ENCODE measurements at places on chromosomes 3 and 15. TPM values are rescaled to one million over a fixed set of nuclear protein-coding genes. Genes with fewer than 3 reads are reported as not detected.

The PLIN1 gene
- polyA plus RNA-seq: not detected

The GUCA1C gene
- not detected for polyA plus RNA-seq

DNA sequence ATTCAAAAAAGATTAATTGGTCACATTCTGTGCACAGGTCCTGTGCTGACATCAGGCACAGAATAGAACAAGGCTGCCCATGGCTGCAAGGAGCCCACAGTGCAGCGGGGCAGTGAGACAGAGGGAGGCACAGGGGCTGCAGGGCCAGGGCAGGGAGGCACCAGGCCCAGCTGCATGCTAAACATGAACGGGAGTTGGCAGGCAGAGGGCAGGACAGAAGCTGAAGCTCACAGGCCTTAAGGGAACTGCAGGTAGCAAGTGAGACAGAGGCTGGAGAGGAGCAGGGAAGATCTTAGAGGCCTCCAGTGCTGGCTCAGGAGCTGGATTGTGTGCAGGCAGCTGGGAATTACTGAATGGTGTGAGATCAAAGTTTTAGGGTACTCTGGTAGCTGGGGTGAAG, 26.2 kb downstream of the IDH3A start:
- H3K4me3 ChIP-seq: no peak overlapping the region
- H3K27me3 ChIP-seq: no peaks in the 10 kb centered on the region
- peaks cover 9% of the 10 kb centered on the region for H3K4me1 ChIP-seq
- H3K36me3 ChIP-seq: peaks cover 24% of the 10 kb centered on the region

DNA sequence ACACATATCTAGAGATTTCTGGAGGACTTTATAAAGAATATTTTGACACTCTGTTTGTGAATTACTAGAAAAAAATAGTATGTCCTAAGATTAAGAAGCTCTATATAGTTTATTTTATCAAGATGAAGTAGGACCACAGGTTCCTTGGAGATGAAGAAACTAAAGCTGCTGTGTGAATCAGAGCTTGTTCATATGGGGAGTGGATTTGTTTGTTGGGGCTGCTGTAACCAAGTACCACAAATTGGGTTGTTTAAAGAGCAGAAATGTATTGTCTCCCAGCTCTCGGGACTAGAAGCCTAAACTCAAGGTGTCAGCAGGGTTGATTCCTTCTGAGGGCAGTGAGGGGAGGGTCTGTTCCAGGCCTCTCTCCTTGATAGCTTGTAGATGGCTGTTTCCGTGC, 270.6 kb upstream of the UMPS start:
- no peaks in the 10 kb centered on the region for H3K36me3 ChIP-seq
- no peak overlapping the region for H3K27ac ChIP-seq
- peaks cover 3% of the 10 kb centered on the region for H3K27me3 ChIP-seq

GRCh38 chr3:150147776-150148175, 177.1 kb upstream of the PFN2 start:
- no peak overlapping the region for H3K27ac ChIP-seq
- H3K4me3 ChIP-seq: no peak overlapping the region
- H3K27me3 ChIP-seq: peaks cover 3% of the 10 kb centered on the region
- H3K36me3 ChIP-seq: no peaks in the 10 kb centered on the region
- H3K4me1 ChIP-seq: no peaks in the 10 kb centered on the region
- DNase-seq: no peak

DNA sequence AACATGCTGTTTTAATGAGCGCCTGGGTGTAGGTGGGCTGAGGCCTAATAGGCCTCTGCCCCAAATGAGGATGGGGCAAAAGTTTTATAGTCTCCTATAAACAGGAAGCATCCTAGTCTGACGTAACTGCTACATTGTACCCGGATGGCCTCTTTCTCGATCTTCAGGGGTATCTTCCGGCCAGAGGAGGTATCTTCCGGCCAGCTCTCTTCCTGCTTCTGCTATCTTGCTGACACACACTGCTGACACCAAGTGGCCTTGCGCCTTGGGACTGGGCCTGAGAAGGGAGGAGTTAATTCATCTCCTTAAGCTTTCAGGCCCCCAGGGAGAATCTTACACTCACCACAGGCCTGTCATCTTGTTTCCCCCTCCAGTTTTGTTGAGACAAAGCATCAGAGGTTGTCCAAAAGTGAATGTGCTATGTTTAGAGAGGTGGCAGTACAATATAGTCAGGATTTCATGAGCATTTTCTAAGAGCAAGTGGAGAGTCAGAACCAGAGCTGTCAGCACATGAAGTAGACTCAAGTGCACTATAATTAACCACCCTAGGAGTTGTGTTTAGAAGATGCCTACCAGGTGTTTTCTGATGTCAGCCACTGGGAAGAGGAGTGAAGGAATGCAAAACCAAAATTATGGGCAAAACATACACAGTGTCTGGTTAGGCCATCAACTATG, 15.6 kb upstream of the IGSF10 start:
- no peak for DNase-seq
- H3K27me3 ChIP-seq: no peaks in the 10 kb centered on the region
- H3K27ac ChIP-seq: no peak overlapping the region
- no peaks in the 10 kb centered on the region for H3K4me1 ChIP-seq
- H3K36me3 ChIP-seq: no peaks in the 10 kb centered on the region
- no peak overlapping the region for H3K4me3 ChIP-seq

DNA sequence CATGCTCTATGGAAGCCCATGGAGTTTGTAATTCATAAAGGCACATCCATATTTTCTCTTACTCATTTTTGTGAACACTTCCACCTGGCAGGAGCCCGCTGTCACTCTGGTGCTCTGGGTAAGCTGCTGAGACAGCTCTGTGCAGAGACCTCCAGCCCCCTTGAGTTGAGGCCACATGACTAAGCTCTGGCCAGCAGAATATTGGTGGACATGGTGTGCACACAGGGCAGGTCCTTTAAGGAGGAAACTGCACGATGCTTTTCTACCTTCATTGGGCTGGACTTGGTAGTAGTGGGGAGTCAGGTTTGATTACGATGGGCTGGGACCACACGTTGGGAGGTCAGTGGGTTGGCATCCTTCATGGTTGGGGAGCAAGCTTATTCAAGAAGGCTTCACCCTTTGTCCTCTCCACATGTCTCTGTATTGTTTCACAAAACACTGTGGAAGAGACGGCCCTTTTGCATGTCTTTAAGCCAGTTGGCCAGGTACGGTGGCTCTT, 29.0 kb downstream of the CCNB2 start:
- no peak for DNase-seq
- no peaks in the 10 kb centered on the region for H3K36me3 ChIP-seq
- H3K27ac ChIP-seq: no peak overlapping the region
- H3K27me3 ChIP-seq: no peaks in the 10 kb centered on the region
- H3K4me3 ChIP-seq: no peak overlapping the region
- H3K4me1 ChIP-seq: no peaks in the 10 kb centered on the region

- no peak for DNase-seq
- H3K4me3 ChIP-seq: no peak overlapping the region
- H3K27me3 ChIP-seq: no peaks in the 10 kb centered on the region
Measured at GRCh38 chr15:98000249-98001203, 40.0 kb downstream of the ARRDC4 start.

DNA sequence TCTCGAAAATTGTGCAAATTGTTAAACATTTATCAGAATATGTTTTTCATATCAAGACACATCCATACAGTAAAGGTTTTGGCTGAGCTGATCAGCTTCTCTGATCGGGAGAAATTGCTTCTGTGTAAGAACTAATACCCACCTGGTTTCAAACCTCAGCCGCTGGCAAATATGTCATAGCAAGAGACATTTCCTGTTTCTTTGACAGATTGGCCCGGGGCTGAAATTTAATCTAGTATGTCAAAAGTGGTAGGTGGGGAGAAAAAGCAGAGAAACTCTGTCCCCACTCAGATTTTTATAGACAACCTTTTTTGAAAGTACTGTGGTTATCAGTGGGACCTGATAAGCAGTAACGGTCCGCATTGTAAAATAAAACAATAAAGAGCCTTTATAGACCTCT, 88.8 kb upstream of the SLC24A5 start:
- no peak overlapping the region for H3K4me3 ChIP-seq
- no peaks in the 10 kb centered on the region for H3K36me3 ChIP-seq
- H3K27me3 ChIP-seq: no peaks in the 10 kb centered on the region
- H3K4me1 ChIP-seq: no peaks in the 10 kb centered on the region

DNA sequence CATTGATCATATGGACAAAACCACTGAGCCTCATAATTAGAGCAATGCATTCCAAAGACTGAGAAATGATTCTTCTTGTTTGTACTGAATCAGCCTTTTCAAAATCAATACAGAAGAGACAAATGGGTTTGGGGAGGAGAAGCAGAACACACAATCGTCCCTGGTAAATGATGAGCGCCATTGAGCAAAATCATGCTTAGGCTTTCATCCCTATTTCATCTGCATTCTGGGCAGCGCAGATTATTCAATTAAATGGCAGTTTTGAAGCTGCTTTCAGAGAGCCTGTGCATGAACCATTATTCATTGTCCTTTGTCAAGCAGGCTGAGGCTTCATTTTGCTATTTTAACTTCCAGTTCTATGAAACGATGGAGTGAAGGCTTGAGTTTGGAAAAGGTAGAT, 371.9 kb downstream of the CACNA2D3 start:
- H3K27me3 ChIP-seq: no peaks in the 10 kb centered on the region
- H3K4me3 ChIP-seq: no peak overlapping the region
- H3K4me1 ChIP-seq: no peaks in the 10 kb centered on the region
- no peaks in the 10 kb centered on the region for H3K36me3 ChIP-seq
- no peak overlapping the region for H3K27ac ChIP-seq

DNA sequence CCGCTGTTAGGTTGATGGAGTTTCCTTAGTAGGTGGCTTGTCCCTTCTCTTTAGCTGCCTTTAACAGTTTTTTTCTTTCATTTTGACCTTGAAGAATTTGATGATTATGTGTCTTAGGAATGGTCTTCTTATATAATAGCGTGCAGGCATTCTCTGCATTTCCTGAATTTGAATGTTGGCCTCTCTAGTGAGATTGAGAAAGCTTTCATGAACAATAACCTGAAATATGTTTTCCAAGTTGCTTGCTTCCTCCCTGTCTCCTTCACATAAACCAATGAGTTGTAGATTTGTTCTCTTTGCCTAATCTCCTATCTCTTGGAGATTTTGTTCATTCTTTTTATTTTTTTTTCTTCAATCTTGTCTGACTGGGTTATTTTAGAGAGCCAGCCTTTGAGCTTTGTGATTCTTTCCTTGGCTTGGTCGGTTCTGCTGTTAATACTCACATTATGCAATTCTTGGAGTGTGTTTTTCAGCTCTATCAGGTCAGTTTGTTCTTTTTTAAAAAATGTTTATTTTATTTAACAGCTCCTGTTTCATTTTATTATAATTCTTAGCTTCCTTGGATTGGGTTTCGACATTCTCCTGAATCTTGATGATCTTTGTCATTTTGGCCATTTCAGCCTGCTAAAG, 627.9 kb downstream of the SI start:
- no peaks in the 10 kb centered on the region for H3K27me3 ChIP-seq
- no peak overlapping the region for H3K27ac ChIP-seq

DNA sequence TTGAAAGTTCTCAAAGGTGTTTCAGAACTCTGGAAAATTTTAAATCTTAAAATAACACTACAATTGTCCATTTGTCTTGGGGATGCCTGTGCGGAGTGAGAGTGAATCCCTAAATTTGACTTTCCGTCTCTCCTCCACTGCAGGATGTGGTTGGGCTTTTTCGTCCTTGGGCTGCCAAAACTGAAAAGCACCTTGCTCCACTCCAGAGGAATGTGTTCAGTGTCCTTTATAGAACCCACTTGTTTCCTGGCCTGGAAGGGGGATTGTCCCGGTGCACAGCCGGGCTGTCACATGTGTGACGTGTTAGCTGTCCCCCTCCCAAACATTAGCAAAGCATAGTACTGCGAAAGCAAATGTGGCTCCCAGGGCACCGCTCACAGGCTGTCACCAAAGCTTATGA, 69.6 kb upstream of the ATP10A start:
- H3K36me3 ChIP-seq: no peaks in the 10 kb centered on the region
- no peaks in the 10 kb centered on the region for H3K27me3 ChIP-seq
- no peak overlapping the region for H3K4me3 ChIP-seq
- DNase-seq: no peak
